Effector CD8-positive, alpha-beta T cell (primary cell): ENCODE measurements at places on chromosomes 12 and 14.

DNA sequence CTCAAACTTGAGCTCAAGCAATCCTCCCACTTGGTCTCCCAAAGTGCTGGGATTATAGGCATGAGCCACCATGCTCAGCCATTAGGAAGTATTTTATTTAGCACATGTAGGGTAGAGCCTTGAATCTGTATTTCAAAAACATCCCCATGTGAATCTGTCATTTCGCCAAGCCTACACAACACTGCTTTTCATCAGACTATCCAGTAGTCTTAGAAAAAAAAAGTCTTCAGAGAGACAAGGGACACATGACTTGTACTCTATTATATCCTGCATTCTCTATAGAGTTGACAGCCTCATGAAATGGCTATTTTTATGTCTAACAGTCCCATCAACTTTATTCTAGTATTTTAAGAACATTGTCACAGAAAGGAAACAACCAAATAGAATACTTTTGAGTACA, 35.4 kb downstream of the TM7SF3 start:
- no peak for DNase-seq

DNA sequence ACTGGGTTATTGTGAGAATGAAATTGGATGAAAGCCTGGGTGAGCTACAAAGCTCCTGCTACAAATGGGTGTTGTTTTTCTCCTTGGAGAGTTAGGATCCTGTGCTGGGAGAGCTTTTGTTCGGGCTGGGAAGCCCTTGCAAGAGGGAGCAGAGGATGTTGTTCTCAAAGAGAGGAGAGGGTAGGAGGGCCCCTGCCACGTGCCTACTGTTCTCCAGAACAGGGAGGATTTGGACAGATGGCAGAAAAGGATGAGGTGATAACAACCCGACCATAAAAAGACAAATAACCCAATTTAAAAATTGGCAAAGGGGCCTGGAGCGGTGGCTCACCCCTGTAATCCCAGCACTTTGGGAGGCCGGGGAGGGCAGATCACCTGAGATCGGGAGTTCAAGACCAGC, 68.8 kb downstream of the GALNT16 start:
- no peak for DNase-seq

- no peak for DNase-seq
Measured at GRCh38 chr12:93407054-93407962, 29.6 kb downstream of the NUDT4 start.

- DNase-seq = no peak
Measured at GRCh38 chr14:104514156-104514848, 65.3 kb upstream of the C14orf180 start.

GRCh38 chr14:85042301-85042700, 487.6 kb upstream of the FLRT2 start:
- DNase-seq = no peak

DNA sequence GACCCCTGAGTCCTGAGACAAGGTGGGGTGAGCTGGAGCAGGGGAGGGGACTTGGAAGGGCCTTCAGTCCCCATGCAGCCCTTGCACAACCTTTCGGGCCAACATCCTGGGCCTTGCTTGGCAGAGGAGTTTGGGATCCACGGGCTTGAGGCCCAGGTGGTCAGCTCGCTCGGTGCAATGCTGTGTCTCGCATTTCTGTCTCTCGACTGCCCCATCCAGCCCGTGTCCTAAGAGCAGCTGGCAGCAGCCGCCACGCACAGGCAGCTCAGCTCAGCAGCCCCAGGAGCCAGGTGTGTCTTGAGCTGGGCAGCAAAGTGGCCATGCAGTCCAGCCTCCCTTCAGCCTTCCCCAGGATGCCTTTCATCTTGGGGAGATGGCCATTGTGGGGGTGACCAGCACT, 10.8 kb downstream of the PACS2 start:
- DNase-seq = no peak

- no peak for DNase-seq
Measured at GRCh38 chr14:66330916-66331315, 155.3 kb upstream of the CCDC196 start.

- DNase-seq = no peak
Measured at GRCh38 chr12:121388421-121388981, 11.4 kb upstream of the RNF34 start.

DNA sequence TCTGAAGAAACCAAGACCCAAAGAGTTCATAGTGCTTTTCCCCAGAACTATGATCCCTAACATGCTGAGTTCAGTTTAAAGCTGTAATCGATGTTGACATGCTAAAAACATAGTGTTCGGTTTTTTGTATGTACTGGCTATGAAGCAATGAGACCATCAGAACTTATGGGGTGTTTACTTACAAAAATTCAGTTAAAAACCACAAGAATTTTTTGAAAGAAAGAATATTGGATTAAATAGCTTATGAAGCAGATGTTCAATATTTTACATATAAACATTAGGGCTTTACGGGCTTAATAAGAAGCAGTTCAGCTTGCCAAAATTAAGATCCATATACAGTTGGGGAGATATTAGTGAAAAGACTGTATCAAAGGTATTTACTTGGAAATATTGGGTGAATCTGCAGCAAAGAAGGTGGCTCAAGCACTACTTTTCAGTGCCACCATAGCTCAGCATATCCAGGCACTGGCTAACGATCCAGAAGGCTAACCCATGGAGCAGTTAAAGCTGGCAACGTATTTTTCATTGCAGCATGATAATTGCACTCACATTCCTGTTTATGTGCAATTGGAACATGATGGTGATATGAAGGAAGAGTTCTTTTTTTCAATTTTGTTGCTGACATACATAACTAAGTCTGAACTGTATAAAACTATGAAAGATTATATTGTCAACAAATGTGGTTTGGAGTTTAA, 125.9 kb downstream of the EFCAB11 start:
- no peak for DNase-seq

GRCh38 chr12:12902036-12902435, 10.7 kb downstream of the GPRC5A start:
- DNase-seq = no peak

- DNase-seq = no peak
Measured at GRCh38 chr14:99644723-99645544, at the start of gene HHIPL1. Gene HHIPL1, plus strand, starts transcription at chr14:99645129. Its CDS starts 79 bp downstream, at chr14:99645208.

DNA sequence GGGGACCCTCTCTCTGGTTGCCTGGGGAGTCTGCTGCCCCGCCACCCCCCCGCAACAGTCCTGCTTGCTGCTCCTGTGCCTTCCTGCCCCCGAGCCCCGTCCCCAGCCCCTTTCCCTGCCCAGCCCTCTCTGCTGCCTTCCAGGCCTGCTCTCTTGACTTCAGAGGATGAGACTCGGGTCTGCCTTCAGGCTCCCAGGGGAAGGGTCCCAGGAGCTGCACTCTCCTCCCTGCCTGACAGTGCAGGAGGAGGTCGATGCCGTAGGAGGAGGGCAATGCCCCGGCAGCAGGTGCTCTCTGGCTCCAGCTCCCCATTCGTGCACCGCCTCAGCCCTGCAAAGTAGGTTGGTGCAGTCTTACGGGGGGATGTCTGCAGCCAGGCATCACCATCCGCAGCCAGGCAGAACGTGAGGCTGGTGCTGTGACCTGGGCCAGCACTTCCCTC, 185.1 kb upstream of the C14orf180 start:
- no peak for DNase-seq

DNA sequence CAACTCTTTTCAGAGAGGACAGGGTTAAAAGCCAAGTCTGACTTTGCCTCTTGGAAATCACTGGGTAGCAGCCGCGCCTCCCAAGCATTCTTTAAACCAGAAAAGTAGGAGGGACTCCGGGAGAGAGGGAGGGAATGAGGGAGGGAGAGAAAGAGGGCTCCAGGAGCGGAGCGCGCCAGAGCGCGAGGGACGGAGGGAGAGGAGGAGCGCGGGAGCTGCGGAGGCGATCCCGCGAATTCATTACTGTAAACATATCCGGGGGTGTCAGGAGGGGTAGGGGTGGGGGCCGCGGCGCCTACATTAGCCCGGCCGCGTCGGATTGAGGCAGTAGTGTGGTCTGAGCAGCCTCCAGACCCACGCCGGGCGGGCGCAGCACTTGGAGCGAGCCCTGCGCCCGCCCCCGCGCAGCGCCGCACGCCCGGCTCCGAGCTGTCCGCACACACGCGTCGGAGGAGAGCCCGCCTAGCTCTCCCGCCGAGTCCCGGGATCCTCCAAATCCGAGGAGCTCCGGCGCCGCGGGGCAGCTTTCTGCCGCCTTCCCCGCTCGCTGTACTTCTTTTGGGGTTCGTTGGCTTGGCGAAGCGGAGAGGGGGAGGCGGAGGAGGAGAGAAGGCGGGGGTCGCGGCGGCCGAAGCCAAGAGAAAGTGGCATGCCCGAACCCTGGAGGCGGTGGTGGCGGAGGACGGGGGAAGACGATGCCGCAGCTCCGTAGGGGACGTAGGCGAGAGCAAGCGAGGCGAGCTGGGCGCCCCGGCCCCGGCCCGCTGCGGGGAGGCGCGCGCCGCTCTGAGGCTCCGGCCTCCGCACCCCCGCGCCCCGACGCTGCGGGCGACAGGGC, 3.3 kb downstream of the FLRT2 start:
- DNase-seq = no peak

- DNase-seq = no peak
Measured at GRCh38 chr12:123160801-123161487, 10.1 kb upstream of the PITPNM2 start.

- no peak for DNase-seq
Measured at GRCh38 chr12:60872219-60872618, 1276.4 kb downstream of the SLC16A7 start.

GRCh38 chr14:62158779-62159178, 396.6 kb downstream of the SNAPC1 start:
- DNase-seq = no peak

DNA sequence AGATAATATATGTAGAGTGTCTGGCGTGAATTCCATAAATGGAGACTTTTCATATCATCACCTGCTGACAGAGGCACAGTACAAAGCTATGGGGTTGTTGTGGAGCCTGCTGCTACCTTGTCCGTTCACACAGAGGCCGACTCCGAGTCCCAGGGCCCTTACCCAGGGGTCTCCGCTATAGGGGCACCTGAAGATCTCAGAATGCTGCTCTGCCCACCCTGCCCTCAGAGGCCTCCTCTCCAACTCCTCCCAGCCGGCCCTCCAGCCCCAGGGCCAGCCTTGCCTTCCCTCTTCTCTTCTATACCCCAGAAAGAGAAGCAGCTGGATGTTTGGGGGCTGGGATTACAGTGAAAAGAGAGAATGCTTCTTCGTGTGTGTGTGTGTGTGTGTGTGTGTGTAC, 21.3 kb downstream of the NCKAP5L start:
- DNase-seq = no peak

DNA sequence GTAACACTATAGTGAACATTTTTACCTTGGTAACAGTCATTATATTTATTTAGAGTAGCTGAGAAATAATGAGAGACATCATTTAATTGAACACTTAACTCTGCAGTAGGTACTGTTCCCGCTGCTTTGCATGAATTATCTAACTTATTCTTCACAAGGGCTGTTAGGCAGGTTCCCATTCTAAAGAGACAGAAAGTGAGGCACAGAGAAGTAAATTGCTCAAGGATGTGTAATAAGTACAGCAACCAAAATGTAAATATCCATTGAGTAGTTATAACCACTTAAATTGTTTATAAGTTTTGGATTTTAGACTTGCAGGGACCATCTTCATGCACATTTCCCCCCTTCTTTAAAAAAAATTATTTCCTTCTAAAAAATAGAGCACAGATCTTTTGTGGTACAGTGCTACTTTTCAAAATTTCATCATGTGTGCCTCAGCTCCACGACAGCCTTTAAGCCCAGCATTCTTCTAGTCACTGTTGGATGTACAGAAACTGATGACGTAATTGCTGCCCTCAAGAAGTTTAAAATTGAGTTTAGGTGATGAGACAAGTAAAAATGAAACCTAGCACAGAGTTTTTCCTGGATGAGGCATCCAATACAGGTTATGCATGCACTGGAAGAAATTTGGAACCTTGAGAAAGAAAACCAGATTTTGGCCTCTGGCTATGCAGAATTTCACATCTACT, 6.0 kb upstream of the MANSC4 start:
- DNase-seq = no peak

- DNase-seq = no peak
Measured at GRCh38 chr12:107400686-107401447, 284.7 kb upstream of the PWP1 start.

DNA sequence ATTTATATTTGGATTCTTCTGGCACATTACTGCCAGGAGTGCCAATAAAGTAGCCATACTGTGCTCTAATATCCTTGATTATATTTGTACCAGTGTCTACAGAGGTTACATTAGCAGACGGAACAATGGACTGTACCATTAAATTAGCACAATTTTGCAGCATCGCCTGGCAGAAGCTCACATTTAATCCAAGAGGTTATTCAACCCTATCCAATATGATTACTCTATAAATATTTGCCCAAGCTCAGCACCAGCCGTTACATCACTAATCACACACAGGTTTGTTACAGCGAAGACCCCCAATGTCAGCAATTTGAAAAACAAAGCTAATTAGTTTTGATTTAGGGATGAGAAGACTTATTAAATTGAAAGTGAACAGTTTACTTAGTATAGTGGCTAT, 16.9 kb upstream of the MGST1 start:
- DNase-seq = no peak
